ENCODE measurements at places on chromosomes 6 and 20.

DNA sequence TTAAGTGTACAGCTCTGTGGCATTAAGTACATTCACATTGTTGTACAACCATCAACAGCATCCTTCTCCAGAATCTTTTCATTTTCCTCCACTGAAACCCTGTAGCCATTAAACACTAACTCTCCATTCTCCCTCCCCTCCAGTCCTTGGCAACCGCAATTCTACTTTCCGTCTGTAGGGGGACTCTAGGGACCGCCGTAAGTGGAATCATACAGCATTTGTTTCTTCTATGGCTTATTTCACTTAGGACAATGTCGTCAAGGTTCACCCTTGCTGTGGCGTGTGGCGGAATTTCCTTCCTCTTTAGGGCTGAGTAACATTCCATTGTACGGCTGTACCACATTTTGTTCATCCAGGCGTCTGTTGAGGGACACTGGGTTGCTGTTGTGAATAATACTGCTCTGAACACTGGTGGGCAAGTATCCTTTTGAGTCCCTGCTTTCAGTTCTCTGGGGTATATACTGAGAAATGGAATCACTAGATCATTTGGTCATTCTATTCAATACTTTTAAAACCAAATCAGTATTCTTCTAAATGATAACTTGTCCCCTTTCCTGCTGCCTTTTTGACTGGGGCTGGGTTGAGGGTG is 50.7 kb downstream of the PPP1R3G start:
- DNase-seq, result no peak

DNA sequence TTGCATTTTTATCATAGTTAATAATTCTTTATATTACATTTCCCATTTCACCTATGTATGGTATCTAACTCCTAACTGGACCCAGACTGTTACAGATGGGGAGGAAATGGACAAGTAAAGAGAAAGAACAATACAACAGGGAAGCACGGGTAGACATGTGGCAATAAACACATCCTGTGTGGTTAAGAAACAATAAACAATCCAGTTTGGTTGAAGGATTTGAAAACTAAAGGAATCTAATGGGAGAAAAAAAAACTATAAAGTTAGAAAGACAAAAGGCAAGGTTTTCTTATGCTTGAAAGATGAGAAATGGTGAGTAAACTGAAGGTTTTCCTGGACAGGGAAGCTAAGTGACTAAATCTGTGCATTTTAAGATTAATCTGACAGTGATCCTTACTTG is 34.9 kb upstream of the ALDH8A1 start:
- DNase-seq, result no peak

DNA sequence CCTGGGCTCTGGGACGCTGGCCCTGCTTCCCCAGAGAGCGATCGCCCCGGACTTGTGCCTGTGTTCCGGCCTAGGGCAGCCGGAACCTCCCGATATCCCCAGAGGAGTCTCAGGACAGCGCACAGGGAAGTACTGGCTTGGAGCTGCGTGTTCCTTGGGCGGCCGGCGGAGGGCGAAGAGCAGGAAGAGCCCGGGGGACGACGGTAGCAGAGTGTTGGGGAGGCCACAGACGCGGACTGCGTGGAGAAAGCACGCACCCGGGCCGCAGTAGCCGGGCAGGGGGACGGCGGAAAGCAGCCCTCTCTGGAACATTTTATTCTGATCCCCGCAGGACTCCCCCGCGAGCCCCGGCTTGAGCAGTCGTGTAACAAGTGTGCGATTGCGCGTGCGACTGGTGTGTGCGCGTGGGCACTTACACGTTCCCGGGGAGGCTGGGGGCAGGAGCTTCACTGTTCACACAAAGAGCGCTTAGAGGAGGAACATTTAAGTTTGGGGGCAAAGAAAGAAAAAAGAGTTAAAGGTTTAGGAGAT is 36.1 kb downstream of the NCR2 start:
- no peak for DNase-seq

DNA sequence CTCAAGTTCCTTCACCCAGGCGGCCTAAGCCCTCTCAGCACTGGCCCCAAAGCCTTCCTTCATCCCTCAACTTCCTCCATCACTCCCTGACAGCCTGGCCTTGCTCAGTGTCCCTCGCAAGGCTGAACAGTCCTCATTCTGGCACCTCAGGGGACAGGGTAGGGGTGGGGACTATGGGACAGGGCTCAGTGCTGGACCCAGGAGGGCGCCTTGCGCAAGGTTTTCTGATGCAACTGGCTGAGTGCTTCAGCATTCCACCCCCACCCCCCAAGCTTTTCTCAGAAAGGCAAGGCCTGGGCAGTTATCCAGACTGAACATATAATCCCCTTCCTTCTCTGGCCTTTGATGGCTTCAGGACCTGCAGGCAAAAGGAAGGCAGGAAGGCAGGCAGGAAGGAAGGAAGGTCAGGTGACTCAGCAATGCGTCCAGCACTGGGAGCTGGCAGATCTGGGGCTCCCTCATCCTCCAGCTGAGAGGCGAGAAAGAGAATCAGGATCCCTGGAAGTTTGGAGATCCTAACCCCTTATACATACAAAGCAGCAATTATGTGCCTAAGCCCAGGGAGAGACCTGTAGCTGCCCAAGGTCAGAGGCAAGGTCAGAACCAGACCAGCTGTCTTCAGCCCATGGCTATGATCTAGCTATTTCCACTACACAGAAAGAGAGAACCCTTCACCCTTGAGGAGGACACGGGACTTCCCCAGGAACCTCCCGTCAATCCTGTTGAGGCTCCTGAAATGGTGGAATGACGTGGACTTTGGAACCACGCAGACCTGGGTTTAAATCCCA is 8.6 kb upstream of the TRIB3 start:
- no peak for DNase-seq

DNA sequence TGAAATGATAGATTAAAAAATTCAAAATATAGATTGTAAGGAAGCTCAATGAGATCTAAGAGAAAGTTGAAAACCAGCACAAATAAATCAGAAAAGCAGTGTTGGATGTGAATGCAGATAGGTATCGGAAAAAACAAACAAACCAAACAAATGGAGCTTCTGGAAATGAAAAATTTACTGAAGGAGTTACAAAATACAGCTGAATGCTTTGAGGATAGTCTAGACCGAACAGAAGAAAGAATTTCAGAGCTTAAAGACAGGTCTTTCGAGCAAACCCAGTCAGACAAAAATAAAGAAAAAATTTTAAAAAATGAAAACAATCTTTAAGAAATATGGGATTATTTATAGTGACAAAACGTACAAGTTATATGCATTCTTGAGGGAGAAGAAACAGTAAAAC is 146.7 kb downstream of the FAM83B start:
- no peak for DNase-seq

DNA sequence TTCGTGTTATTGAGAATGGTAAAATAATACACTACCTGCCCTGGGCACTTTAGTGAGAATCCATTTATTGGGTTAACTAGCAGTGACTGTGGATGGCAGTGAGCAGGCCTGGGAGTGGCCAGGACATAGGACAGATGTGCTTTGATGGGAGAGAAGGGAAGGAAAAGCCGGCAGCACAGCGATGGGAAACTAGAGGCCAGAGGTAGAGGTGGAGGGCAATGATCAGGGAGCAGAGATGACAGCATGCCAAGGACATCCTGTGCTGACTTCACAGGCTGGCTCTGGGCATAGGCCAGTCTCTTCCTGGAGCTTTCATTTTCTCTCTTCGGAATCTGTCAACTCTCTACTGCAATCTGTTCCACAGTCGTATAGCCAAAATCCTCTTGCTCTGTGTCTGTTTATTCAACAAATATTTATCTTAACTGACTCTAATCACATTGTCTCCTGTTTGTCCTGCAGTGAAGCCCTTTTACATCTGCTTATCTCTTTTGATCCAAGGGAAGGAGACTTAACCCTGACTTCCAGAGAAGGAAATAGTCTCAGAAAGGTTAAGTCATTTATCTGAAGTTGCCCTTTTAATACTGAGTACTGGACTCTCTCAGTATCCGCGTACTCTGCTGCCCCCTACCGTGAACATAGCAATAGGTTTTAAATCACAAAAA is 18.4 kb upstream of the MMP24 start:
- no peak for DNase-seq

DNA sequence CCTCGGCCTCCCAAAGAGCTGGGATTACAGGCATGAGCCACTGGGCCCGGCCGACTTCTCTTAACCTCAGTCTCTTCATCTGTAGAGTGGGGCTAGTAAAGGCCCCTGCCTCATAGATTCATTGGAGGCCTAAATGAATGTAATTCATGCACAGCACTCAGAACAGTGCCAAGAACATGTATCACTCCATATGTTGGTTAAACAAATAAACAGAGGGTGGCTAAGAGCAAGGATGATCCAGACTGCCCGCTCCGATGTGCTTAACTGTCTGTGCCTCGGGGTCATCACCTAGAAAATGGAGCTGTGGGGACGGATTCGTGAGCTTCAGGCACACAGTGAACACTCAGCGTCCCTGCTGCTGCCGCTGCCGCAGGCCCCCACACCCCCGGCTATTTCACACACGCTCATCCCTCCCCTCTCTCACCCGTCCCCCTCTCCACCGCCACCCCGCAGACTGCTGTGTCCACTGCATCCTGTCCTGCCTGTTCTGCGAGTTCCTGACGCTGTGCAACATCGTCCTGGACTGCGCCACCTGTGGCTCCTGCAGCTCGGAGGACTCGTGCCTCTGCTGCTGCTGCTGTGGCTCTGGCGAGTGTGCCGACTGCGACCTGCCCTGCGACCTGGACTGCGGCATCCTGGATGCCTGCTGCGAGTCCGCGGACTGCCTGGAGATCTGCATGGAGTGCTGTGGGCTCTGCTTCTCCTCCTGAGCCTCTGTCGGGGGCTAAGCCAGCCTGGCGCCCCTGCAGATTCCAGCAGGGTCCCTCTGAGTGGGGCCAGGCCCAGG is 14.8 kb downstream of the MDFI start:
- DNase-seq, result no peak

- DNase-seq, result no peak
Observed at GRCh38 chr20:49710971-49711666, 2.6 kb downstream of the B4GALT5 start.

GRCh38 chr6:149200282-149200945 is 117.1 kb upstream of the TAB2 start:
- DNase-seq, result no peak

DNA sequence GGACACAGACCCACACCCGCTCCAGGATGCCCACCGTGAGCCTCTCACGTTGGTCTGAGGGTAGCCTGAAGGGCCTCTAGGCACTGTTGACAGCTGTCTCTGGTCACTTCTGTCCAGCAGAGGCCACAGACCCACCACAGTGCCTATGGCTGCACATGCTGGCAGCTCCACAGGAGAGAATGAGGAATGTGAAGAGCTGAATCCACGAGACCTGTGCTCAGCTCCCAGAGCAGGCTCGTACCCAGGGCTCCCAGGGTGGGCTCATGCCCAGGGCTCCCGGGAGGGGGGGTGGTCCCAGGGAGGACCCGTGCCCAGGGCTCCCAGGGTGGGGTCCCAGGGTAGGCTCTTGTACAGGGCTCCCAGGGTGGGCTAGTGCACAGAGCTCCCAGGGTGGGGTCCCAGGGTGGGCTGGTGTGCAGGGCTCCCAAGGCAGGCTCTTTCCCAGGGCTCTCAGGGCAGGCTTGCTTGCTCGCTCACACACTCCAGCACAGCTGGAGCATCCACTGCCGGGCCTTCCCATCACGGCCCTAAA is 201.0 kb downstream of the SYNDIG1 start:
- no peak for DNase-seq

- no peak for DNase-seq
Observed at GRCh38 chr6:107636486-107636885, 146.6 kb downstream of the SOBP start.

All from D721Med (cell line).